HEK293T (cell line): ENCODE measurements at places on chromosomes 12 and 14.

GRCh38 chr12:1425396-1425729, 169.0 kb downstream of the FBXL14 start:
- no peak for DNase-seq

DNA sequence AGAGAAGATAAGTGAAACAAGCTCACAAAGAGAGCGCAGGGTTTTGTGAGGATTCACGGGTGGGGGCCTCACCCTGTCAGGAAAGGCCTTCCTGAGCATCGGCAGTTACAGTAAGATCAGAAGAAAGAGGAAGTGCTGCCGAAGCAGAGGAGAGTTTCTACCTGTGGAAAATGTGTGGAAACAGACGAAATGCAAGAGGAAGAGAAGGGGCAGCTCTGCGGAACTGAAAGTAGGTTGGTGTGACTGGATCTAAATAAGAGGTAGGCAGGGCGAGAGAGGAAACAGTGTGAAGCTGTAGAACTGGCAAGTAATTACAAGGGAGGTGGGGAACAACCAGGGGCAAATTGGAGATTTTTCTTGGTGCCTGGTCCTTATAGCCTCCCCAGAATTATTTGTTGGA, 2.6 kb downstream of the GPR68 start:
- DNase-seq, result no peak

GRCh38 chr12:124910561-124911478, 3.6 kb downstream of the UBC start:
- no peak for DNase-seq

GRCh38 chr12:106648736-106649135, 65.9 kb downstream of the RFX4 start:
- DNase-seq, result no peak

- DNase-seq, result no peak
These were observed 404.9 kb downstream of the AEBP2 start for GRCh38 chr12:19844224-19844623.

DNA sequence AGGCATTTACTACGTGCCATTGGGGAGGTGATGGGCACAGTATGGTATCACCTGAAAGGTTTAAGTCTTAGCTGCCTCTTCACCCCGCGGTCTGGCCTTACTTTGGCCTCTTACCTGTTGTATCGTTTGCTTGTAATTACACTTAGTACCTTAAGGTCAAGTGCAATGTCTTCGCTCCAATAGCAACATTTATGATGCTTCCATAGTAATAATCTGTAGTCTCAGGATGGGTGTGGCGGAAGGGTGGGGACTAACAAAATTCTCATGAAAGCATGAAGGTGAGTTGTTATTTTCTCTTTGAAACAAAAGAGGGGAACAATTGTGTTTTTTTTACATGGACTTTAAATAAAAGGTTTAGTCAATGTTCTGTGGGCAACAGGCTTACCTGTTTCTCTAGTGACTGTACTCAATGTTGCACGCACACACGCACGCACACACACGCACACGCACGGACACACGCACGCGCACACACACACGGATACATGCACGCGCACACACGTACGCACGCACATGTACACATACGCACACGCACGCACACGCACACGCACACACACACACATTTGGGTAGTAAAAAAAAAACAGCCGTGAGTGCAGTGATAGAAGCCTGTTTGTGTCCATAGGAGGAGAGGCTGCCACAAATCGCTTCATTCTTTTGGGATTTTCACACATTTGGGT, 91.4 kb downstream of the DNAH10 start:
- no peak for DNase-seq

DNA sequence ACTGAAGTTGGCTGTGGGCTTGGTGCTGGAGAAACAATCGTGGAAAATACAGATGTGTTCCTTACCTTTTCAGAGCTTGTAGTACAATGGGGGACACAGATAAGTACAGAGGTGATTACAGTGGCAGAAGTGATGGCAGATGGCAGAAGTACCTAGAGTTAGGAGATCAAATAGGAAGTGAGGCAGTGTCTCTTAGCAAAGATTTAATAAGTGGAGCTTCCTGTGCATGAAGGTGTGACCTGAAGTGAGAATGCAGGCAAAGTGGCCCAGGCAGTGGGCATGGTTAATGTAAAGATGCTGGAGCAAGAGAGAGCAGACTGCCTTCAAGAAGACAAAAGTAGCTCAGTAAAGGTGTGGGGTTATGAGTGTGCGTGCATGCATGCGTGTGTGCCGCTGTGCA, 16.0 kb downstream of the LRRK2 start:
- no peak for DNase-seq

DNA sequence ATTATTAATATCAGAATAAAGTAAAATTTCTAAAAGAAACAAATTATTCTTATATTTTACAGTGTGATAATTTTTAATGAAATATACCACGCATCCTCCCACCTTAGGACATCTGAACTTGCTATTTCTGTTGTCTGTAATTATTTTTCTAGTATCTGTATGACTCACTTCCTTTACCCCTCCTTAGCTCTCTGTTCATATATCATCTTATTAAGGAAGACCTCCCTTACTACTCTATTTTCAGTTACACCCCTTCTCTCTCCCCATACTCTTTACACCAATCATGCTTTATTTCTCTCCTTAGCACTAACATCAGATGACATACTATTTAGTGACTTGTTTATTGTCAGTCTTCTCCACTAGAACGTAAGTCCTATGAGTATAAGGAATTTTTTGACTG, 34.2 kb upstream of the C12orf50 start:
- no peak for DNase-seq

- DNase-seq, result no peak
These were observed 3.2 kb upstream of the PYGL start for GRCh38 chr14:50947446-50947845.

DNA sequence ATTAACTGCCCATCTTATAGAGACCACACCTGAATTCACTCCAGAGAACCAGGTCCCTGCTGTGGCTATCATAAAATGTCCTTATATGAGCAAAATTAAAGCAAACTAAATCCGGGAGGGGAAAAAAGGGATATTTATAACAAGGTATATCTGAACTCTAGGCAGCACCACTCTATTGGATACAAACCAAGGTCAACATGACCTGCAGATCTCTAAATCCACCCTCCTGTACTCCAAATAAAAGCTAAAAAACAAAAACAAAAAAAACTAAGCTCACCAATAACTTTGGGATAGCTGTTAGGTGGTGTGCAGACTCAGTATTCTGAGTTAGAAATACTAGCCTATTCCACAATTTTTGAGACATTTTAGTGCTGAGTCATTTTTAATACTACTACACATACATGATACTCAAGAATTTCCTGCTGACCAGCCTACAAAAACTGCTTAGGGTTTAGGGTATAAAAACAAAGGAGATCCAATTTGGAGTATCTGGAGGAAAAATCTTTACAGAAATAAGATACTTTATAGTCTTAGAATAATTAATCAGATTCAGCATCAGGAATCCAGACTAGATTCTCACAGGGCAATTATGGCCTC, 46.6 kb upstream of the LTBP2 start:
- no peak for DNase-seq

GRCh38 chr14:47442211-47442610, 233.2 kb downstream of the MDGA2 start:
- peak; percentile 35 for DNase-seq

DNA sequence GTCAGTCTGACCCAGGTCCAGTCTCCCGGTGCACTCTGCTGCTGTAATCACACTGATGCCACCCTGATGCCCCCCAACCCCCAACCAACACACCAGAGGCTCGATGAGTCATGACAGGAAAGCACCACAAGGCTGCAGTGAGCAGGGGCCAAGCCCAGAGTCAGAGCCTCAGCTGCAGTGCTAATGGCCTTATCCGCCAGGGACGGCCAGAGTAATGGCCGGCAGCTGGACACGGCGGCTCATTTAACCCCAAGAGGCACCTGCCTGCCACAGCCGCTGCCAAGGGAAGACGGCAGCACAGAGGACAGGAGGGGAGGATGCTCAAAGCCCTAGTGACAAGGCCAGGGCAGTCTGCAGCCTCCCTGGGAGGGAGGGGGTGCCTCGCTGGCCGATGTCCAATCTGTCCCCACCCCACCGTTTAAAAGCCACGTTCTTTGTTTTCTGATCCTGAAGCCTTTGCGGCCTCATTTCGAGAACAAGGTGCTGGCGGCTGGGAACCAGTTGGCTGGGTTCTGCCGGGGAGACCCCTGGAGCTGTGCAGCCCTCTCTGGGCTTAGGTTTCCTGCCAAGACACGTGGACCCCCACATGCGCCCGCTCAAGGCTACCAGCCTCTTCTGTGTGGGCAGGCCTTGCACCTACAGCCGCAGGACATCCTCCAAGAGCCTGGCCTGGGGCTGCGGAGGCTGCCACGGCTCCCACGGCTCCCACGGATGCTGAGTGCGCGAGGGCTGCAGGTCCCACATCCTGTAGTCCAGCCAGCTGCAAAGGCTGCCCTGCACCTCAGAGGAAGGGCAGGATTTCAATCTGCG, 13.1 kb downstream of the CCDC85C start:
- no peak for DNase-seq

- no peak for DNase-seq
These were observed 296.1 kb downstream of the AKAP6 start for GRCh38 chr14:32625211-32625610.

GRCh38 chr12:50053583-50053982, 3.8 kb upstream of the ASIC1 start:
- no peak for DNase-seq
